ENCODE measurements at places on chromosomes 3 and 15. TPM values are rescaled to one million over a fixed set of nuclear protein-coding genes. Genes with fewer than 3 reads are reported as not detected.

GPR171 gene
- total RNA-seq: not detected

ZNF80 gene
- total RNA-seq: not detected

DET1 gene
- 5.8 TPM for total RNA-seq

ENTPD3 gene
- total RNA-seq: not detected

LRRC3B gene
- total RNA-seq: not detected

COL6A5 gene
- total RNA-seq: not detected

MUC13 gene
- total RNA-seq: 6.9 TPM

LRRN1 gene
- total RNA-seq: not detected

HTR3D gene
- not detected for total RNA-seq

CGNL1 gene
- total RNA-seq: 2.0 TPM

GOLGA8S gene
- total RNA-seq: 0.15 TPM
